Renal cortical epithelial cell (primary cell): ENCODE measurements at places on chromosomes 6 and 20. TPM values are rescaled to one million over a fixed set of nuclear protein-coding genes. Genes with fewer than 3 reads are reported as not detected.
A peak's percentile ranks its signal among the peaks of the same experiment; 100 is the strongest.

GRCh38 chr6:109768485-109768884, 77.4 kb downstream of the FIG4 start:
- no peak for DNase-seq

- DNase-seq = no peak
Observed at GRCh38 chr6:111301946-111302345, 181.1 kb downstream of the REV3L start.

DNA sequence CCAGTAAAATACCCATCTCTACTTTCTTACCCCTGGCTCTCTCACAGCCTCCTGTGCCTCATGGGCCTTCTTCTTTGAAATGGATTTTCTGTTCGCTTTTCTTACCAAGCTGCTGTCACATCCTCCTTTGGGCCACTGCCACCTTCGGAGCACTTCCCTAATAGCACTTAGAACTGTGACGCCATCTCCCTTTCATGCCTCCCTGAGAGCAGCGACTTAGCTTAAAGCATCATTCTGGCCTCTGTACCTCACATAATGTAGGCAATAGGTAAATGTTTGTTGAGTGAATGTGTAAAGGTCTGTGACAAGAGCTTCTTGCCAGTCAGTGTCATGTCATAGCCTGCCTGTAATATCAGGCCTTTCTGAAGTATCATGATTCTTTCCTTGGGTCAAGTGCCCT, 78.8 kb downstream of the ADGRG6 start:
- no peak for DNase-seq

GRCh38 chr6:82750556-82750955, 315.1 kb downstream of the UBE3D start:
- DNase-seq = no peak

GRCh38 chr20:64119301-64119680, 11.9 kb upstream of the NPBWR2 start:
- DNase-seq = no peak

DNA sequence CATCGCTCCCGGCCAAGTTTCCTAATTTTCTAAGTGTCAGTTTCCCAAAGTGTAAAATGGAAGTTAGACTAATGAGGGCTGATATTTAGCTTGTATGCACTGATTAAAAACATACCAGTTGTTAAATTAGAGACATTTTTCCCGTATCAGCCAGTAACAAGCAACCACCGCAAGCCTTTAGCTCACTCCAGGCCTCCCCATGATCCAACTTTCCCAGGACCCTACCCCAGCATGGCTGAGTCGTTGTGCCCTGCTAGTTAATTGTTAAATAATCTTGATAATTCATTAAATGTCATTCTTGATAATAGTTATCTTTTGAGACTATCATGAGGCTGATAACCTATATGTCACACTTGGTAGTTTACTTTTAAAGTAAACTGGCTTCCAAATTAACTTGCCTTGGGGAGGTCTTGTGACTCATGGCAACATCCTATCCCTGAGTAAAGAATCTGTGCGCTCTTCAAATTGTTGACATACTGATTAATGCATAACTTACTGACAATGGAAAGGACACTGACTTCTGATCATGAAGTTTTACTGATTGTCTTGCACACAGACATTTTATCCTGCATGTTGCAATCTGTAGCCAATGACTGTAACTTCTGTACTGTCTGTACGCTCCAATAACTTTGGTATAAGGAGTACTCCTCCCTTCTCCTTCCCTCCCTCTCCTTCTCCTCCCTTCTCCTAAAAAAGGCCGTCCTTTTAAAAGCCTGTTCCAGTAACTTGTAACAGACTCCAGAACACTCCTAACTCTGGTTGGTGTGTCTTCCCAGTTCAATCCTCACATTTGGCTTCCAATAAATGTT, 6.3 kb upstream of the GTF3C6 start:
- peak; percentile 99 for DNase-seq

GRCh38 chr6:133820208-133820607, 68.7 kb upstream of the TCF21 start:
- DNase-seq = no peak

DNA sequence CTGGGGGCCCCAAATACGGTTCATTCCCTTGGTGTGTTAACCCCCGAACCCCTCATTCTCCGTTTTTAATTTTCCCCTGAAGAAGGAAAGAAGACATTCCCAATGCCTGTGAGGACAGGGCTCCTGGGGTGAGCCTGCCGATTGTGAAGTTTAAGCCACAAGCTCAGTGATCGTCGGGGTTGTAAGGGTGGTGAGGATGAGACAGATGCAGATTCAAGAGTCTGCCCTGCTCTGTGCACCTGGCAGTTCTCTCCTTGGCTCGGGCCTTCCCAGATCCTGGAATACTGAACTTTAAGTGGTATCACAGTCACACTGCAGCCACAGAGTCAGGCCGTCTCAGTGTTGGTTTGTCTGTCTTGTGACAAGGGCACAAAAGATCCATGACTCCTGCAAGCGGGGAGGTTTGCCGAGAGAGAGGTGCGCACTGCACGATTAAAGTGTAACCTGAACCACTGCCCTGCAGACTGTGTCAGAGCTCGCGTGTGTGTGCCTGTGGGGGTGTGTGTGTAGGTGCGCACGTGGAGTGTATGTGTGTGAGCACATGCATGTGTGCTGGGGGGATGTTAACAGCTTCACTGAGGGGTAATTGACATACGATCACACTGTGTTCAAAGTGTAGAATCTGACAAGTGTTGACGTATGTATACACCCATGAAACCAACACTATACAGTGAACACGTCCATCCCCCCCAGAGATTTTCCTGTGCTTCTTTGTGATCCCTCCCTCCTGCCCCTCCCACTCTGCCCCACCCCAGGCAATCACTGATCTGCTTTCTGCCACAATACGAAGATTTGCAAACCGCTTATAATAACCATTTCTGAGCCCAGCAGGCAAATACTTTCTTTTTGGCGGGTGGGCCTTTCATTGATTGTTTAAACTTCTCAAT, 38.9 kb downstream of the RPP40 start:
- no peak for DNase-seq

Gene NKAPL
- 0.15 and 0.17 TPM in 2 replicates for total RNA-seq

Gene IMPG1
- total RNA-seq = 0.30 TPM in 1 of 2 replicates, not detected in the other

Gene SCRT2
- not detected in 2 replicates for total RNA-seq

Gene METTL24
- 0.10 TPM in 1 of 2 replicates, not detected in the other for total RNA-seq

Gene ASXL1
- total RNA-seq = 27.1 and 54.8 TPM in 2 replicates
